ENCODE measurements at places on chromosomes 7 and 10.

DNA sequence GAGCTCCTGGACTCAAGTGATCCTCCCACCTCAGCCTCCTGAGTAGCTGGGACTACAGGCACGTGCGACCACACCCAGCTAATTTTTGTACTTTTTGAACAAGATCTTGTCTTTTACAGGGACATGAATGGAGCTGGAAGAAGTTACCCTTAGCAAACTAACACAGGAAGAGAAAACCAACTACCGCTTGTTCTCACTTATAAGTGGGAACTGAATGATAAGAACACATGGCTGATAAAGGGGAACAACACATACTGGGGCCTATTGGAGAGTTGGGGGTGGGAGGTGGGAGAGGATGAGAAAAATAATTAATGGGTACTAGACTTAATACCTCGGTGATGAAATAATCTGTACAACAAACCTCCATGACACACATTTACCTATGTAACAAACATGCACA, 70.9 kb upstream of the INHBA start:
- DNase-seq: no peak

DNA sequence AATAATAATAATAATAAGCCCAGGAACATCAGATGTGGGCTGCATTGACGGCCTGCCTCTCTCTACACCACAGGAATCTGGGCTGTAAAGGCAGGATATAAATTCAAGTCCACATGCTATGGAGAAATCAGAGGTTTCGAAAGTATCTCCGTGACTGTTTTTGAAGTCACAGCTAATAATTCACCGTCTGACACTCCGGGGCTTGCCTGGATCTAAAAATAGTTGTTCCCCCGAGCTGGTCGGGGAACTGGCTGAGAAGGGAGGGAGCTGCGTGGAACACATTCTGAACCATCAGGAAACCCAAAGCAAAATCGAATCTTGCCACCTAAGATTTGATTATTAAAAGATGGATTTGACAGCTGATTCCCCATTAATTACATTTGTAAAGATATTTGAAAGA, 35.4 kb downstream of the KLF6 start:
- DNase-seq: no peak

DNA sequence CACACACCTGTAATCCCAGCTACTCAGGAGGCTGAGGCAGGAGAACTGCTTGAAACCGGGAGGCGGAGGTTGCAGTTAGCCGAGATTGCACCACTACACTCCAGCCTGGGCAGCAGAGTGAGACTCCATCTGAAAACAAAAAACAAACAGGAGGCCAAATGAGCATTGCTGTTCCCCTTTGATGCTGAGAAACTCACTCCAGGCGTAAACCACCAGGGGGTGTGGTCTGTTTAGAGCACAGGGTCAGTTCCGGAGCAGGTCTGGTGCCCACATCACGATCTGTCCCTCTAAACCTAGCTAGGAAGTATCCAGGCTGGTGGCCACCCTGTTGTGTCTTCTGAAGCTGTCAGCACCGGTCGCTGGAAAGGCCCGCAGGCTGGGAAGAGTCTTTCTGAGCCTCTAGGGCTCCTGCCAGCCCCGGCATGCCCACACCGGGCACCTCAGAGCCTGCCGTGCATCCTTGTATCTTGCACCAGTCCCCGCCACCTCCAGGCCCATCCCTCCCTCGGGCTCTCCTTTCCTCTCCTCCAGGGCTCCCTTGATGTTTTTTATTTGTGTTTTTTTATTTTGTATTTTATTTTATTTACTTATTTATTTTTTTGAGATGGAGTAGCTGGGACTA, 66.3 kb upstream of the SH2B2 start:
- no peak for DNase-seq

DNA sequence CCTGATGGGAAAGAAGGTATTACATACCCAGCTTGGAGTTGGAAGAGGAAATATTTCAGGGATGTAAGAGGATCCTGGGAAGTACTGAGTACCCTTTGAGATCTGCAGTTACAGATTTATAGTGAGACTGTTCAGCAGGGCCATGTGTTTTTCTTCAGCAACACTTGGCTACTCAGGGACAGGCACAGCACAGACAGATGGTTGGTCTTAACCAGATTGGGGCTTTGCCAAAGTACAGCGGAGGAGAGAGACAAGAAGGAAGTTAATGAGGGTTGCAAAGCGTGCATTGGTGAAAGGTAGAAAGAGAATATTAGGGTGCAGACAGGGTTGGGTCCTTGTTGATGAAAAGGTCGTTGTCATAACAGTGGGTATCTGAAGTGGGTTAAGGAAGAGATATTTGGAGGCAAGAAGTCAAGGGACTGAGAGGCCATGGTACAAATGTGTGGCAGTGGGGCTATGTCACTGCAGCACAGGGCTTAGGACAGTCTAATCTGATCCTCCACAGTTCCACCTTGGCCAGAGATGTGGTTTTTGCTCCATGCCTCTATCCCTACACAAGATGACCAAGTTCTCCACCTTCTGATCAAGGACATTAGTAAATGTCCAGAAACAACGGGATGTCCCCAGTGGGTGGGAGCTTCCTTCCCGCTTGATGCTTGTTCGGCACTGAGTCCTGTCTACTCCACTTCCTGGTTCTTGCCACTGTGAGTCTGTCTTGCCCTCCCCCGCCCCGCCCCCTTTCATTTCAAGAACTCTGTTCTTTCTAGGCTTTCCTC, 18.9 kb upstream of the DNAJC1 start:
- DNase-seq: peak; percentile 34

DNA sequence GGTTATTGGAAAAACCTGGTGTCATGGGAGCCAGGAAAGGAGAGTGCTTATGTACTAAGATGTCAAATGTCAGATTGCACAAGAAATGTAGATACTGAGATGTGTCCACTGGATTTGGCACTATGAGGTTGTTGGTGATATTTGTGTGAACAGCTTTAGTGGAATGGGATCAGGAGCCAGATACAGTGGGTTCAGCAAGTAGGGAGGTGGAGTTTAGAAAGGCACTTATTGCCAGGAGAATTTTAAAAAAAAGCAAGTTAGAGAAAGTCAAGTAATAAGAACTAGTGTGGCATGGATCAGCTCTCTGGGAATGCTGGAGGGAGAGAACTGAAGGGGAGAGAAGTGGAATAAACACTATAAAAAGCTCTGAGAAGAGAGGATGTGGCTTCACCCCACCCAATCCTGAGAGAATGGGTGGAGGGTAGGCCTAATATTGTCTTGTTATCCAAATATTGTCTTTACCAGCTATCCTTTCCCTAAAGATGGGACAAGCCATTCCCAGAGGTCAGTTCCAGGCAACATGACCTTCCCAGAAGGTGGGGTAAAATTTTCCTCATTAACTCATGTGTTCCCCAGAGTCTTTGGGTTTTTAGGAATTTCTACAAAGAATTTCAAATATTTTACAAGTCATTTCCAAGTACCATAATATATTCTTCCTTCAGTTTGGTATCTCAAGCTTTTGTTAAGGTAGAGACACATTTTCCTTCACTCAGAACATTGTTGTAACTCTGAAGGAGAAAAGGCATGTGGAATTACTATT, 42.3 kb downstream of the ENTPD1 start:
- DNase-seq: no peak

GRCh38 chr10:98956576-98957260, 278.9 kb downstream of the HPSE2 start:
- no peak for DNase-seq

DNA sequence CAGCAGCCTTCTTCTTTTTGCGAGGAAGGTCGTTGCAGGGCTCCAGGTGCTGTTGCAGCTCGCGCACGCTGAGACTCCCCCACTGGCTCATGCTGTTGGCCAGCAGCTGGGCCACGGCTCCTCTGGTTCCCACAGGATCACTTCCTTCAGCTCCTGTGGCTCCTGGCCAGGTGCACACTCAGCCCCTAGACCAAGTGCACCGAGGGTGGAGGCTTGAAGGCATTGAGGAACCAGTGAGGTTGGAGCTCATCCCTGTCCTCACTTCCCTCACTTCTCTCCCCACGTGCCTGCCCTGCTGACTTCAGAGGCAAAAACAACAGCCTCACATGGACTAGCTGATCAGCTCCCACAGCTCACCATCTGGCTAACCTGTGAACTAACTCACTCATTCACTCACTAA, 46.2 kb upstream of the ADRB1 start:
- DNase-seq: no peak

DNA sequence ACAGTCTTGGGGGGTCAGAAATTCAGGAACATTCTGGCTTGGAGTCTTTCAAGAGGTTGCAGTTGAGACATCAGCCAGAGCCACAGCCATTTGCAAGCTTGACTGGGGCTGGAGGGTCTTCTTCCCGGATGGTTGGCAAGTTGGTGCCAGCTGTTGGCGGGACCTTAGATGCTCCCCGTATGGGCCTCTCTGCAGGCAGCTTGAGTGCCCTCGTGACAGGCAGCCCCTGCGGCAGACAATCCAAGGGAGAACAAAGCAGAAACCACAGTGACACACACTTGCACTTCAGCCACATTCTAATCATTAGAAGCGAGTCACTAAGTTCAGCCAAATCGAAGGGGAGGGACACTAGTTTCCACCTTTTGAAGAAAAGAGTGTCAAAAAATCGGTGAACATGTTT, 59.4 kb upstream of the MXI1 start:
- DNase-seq: no peak

- DNase-seq: no peak
These were observed 81.9 kb downstream of the DNMBP start for GRCh38 chr10:99927721-99928280.

DNA sequence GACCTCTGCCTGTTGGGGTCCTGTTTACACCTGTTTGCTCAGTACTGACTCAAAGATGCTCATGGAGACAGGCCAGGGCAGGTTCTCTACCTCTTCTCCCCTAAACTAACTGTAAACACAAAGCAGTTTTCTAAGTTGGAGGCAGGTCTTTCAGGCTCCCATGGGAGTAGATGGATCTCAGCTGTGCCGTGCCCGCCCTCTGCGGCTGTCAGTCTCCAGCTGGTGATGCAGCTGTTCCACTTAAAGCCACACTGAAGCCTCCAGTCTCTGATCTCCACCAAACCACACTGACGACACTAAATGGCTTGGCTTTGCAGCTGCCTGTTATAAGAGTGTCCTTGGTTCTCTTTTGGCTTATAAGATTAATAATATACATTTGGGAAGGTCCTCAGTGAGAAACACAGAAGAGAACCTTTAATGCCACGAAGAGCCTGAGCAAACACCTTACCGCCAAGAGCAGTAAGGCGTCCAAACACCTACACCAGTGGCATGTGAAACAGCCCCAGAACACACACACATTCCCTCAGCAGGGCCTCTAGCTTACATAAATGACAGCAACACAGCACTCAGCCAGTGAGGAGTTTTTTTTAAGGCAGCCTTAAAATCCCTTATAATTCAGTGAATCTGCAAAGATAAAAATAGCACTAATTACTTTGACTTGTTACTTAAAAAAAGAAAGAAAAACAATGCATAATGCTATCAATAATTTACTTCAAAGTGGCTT, 60.4 kb upstream of the KCNIP2 start:
- DNase-seq: no peak

DNA sequence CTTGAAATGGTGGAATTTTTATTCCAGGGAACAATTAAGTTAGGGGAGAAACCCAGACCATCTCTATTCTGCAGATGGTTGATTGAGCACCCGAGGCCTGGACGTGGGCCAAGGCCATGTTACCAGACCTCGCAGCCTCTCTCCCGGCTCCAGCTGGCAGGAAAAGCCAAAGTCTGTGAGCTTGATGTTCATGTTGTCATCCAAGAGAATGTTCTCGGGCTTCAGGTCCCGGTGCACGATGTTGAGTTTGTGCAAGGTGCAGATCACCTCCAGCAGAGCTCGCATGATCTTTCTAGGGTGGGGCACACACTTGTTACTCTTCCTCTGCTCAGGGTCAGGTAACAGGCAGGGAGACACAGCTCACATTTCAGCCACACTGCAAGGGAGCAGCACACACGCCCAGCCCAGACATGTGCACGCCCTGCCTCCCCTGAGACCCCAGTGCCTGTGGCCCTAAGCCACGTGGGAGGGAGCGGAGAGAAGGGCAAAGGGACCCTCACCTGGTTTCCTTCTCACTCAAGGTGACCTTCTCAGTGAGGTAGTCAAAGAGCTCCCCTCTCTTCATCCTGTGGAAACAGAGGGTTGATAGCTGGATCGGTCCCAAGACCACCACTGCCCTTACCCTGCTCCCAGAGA, 9.5 kb downstream of the PHKG1 start:
- no peak for DNase-seq

- peak; percentile 66 for DNase-seq
These were observed 118.2 kb downstream of the CDK6 start for GRCh38 chr7:92717993-92718716.

- no peak for DNase-seq
These were observed 14.5 kb upstream of the EGR2 start for GRCh38 chr10:62830679-62831078.

DNA sequence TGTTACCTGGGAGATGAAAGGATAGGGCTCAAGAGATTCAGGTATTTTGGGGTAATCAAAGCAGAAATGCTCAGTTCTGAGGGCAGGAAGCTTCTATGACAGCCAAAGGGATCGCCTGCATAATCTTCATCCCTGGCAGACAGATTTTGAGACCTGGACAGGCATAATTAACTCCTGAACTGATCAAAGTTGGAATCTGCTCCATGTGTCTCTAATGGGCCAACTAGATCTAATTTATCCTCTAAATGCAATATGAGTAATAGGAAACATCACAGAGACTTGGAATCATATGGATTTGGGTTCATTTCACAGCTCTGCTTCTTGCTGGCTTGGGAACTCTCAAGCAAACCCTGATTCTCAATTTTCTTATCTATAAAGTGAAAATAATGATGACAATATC, 41.2 kb upstream of the EPHB6 start:
- no peak for DNase-seq

DNA sequence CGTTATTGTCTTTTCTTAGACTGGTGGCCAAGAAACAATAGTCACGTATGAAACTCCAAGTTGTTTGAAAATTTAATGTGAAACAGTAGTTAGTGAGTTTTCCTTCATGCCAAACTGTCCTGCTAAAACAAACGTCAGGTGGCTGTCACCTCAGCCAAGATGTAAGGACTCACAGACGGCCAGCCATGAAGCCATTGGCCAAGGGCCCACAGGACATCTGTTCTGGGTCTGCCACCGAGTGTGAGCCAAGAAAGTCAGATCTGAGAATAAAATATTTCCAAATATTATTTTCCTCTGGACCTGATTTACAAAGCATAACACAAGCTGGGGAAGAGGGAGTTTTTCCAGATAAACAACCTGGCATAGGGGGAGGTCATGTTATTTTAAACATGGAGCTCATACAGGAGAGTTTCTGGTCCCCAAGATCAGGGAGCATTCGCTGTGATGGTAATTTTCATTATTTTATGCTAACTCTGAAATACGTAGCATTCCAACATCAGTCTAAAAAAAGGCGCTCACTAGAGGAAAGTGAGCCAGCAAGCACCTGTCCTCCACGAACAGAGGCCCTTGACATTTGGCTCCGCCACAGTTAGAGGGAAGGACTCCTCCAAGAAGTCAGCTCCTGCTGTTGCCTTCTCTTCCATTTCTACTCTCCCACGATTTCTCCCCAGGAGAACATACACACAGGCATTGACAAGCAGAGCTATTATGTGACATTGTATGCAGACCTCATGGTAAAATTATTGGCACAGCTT, 38.9 kb upstream of the LANCL2 start:
- DNase-seq: no peak
